ENCODE measurements at places on chromosomes 7 and 10.

GRCh38 chr10:110069502-110069982 lies 61.8 kb downstream of the ADD3 start:
- DNase-seq: no peak

GRCh38 chr7:53475776-53476175 lies 440.3 kb downstream of the POM121L12 start:
- no peak for DNase-seq

- DNase-seq: no peak
These were observed 152.1 kb upstream of the GHITM start for GRCh38 chr10:83987216-83987615.

- DNase-seq: no peak
These were observed 35.2 kb downstream of the NRAP start for GRCh38 chr10:113628607-113629153.

GRCh38 chr10:30639946-30640786 lies 10.6 kb upstream of the LYZL2 start:
- DNase-seq: peak; percentile 16

DNA sequence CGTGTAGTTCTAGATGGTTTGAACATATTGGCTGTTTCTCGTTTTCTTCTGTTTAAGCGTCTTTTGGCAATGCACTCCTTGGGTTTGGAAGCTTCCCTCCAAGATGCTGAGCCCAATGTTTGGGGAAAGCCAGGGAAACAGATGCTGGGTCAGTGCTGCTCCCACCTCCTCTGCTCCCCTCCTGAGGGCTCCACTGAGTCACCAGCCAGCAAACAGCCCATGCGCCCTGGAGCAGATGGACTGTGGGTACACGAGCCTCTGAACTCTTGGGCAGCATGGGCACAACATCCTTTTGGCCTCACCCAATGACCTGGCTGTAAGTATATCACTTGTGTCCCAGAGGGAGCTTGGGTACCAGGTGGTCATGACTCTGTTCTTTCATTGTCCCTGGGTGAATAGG lies 207.6 kb downstream of the BUB3 start:
- no peak for DNase-seq

DNA sequence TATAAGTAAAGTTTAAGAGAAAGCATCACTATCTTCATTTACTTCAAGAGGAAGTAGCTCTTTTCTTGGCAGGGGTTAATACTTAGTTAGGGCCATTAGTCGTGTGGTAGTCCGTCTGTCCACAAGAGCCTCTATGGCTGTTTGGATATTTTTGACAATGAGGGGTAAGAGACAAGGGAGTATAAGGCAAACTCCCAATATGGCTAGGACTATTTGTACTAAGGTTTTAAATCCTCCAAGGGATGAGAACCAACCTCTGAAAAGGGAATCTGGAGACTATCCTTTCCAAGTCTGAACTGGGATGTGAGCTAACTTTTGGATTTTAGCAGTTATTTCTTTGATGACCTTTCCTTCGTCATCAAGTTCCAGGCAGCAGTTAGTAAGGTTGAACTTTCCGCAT lies at the start of gene ZNF117:
ZNF117 (minus strand) TSS at position 101 of the 400 bp plus-strand sequence.
- DNase-seq: no peak

- DNase-seq: no peak
These were observed 280.0 kb downstream of the ELFN1 start for GRCh38 chr7:1950066-1950451.

DNA sequence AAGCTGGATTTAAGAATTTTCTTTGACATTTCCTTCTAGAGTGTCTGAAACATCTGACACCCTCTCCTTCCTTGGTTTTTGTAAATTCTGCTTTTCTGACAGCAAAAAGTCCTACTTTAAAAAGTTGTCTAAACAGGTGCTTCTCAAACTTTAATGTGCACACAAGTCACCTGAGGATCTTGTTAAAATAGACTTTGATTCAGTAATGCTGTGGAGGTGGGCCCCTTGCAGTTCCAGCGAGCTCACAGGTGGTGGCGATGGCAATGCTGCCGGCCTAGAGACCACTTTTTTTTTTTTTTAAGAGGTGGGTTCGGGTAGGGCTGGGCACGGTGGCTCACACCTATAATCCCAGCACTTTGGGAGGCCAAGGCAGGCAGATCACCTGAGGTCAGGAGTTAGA lies 77.1 kb downstream of the ABCC2 start:
- DNase-seq: no peak

- DNase-seq: no peak
These were observed 5.7 kb upstream of the R3HCC1L start for GRCh38 chr10:98128802-98129201.
